ENCODE measurements at places on chromosomes 11 and 22. TPM values are rescaled to one million over a fixed set of nuclear protein-coding genes. Genes with fewer than 3 reads are reported as not detected.

DNA sequence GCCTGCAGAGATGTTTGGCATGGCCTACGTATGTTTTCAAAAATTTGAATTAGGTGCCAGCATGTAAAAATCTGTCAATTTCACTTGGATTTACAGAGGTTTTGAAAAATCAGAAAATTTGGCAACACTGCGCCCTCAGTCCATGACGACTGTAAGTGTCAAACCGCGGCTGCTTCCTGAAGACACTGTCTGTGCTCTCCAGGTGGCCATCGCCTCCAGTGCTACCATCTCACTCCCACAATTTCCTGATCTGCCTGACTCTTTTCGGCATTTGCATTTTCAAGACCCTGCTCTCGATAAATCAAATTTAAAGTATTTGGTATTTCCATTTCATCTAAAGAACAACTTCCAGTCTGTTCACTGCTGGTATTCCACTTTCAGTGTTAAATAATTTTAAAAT is 34.6 kb downstream of the VSIG10L2 start:
- no peak for DNase-seq
- no peaks in the 10 kb centered on the region for H3K27me3 ChIP-seq
- no peaks in the 10 kb centered on the region for H3K36me3 ChIP-seq
- H3K4me1 ChIP-seq: peaks cover 7% of the 10 kb centered on the region
- H3K27ac ChIP-seq: no peak overlapping the region

GRCh38 chr22:36201630-36202319 is at the start of gene APOL4:
Gene APOL4 (minus strand): TSS chr22:36201809. CDS start chr22:36201734, 75 bp downstream.
- no peaks in the 10 kb centered on the region for H3K27me3 ChIP-seq
- no peak within 1 kb of the TSS for H3K27ac ChIP-seq
- H3K4me3 ChIP-seq: no peak within 1 kb of the TSS
- peak; percentile 75 for DNase-seq
- H3K4me1 ChIP-seq: peaks cover 22% of the 10 kb centered on the region
- H3K36me3 ChIP-seq: no peaks in the 10 kb centered on the region

DNA sequence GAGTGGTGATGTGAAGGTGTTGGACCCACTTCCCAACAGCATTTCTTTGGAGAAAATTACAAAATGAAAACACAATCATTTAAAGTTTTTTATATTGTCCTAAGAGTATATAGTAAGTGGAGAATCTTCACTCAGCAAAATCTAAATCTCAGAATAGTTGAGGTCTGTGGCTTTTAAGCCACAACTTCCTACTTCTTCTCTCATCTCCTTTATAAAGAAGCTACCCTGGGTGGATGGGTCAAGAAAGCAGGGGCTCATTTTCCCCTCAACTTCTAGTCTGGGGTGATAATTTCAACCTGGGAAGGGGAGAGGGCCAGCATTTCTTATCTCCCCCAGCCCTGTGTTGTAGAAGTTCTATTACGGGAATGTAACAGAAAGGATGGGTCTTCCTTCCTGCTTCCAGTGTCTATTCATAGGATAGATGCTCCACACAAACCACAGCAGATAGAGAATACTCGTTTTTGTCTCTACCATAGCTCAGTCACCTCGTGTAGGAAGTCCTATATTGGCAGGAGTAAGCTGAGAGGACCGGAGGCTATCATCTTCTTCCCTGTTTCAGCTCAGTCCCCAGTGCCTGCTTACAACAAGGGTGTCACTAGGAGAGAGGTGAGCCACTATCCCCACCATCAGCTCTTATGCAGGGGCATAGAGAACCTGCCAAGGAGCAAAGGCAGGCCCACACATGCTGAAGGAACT is 341.5 kb downstream of the CASP12 start:
- no peak overlapping the region for H3K4me3 ChIP-seq
- no peak overlapping the region for H3K27ac ChIP-seq
- H3K36me3 ChIP-seq: no peaks in the 10 kb centered on the region
- H3K27me3 ChIP-seq: no peaks in the 10 kb centered on the region
- no peaks in the 10 kb centered on the region for H3K4me1 ChIP-seq

DNA sequence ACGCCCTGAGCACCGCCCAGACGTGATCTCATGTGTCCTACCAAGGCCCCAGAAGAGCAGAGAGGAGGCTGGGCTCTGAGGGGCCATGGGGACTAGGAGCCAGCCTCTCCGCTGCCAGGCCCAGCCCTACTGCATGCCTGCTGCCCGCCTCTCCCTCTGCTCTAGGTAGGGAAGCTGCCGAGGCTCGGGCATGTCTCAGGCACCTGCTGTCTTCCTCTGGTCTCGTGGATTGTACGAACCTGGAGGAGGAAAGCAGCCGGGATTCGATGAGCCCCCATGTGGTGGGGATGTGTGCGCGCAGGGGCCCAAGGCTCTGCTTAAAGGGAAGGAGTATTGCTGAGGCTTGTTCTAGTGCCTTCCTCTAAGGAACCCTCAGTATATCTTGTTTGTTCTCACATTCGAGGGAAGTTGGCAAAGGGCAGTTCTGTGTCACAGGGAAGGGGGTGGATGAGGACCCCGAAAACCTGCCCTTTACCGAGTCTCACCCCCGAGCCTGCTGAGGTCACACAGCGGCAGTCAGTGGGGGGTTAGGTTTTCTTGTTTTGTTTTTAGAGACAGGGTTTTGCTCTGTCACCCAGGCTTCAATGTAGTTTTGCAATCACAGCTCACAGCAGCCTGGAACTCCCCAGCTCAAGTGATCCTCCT is 21.2 kb downstream of the DAGLA start:
- no peak overlapping the region for H3K27ac ChIP-seq
- peak; percentile 25 for DNase-seq
- H3K4me3 ChIP-seq: no peak overlapping the region
- peaks cover 47% of the 10 kb centered on the region for H3K4me1 ChIP-seq
- H3K36me3 ChIP-seq: no peaks in the 10 kb centered on the region

DNA sequence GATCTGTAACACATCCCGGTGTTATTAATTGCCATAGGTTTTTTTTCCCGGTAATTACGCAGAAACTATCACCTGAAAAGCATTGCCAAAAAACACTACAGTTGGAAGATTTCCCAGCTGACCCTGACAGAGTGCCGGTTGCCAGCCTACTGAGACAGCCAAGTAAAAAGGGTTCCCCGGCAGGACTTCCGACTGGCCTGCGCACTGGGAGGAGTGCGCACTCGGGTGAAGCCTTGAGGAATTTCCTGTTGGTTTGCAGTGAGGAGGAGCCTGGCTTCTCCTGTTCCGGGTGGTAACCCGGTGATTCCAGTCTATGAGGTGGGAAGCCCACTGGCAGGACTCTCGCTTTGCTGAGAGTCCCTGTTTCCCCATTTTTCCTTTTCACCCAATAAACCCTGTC is 52.1 kb downstream of the CNTF start:
- H3K4me3 ChIP-seq: peak overlapping the region; percentile 33
- no peaks in the 10 kb centered on the region for H3K27me3 ChIP-seq
- H3K4me1 ChIP-seq: peaks cover 10% of the 10 kb centered on the region

DNA sequence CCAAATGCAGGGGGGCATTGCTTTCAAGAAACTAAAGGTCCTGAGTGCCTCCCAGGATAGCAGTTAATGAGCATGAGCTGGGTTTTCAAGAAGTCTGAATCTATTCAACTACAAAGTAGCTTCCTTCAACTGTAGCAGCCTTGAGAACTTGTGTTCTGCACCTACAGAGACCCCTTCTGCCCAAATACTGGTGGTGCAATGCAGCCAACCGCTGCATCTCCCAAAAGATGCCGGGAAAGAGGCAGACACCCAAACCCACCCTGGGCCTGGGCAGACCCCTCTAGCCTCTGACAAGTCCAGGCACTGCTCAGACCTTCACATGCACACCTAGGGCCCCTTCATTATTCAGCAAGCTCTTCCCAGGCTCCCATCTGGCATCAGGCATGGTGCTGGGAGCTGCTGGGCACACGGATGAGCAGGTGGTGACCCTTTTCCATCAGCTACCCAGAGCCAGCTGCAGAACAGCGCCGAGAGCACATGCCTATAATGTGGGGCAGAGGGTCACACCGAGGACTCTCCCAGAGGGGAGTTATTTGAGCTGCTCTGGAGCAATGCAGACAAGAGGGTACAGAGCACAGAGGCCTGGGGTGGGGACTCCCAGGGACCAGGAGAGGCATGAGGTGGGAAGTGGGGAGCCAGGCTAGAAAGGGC is 44.9 kb upstream of the ETS1 start:
- no peaks in the 10 kb centered on the region for H3K27me3 ChIP-seq
- no peak overlapping the region for H3K27ac ChIP-seq
- H3K4me3 ChIP-seq: no peak overlapping the region
- no peaks in the 10 kb centered on the region for H3K36me3 ChIP-seq
- peak; percentile 45 for DNase-seq

DNA sequence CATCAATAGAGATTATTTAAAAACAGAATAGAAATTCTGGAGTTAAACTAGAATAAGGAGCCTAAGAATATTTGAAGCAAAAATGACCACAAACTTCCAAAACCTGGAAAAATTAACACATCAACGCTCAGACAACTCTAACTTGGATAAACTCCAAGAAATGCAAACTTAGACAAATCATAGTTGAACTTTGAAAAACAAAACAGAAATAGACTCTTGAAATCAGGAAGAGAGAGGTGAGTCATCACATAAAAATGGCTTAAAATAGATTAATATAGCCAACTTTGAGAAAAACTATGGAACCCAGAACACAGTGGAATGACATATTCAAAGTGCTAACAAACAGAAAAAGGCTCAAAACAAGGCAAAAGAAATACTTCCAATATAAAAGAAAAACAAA is 974.2 kb downstream of the JRKL start:
- H3K36me3 ChIP-seq: no peaks in the 10 kb centered on the region
- H3K27ac ChIP-seq: no peak overlapping the region
- H3K4me1 ChIP-seq: no peaks in the 10 kb centered on the region

SCGB1D1 gene
- polyA plus RNA-seq: not detected

SLC5A1 gene
- 3.5 TPM for polyA plus RNA-seq

SYT13 gene
- polyA plus RNA-seq: 3.3 TPM

GRCh38 chr22:20918663-20919218 is 1.5 kb downstream of the CRKL start:
- H3K27me3 ChIP-seq: no peaks in the 10 kb centered on the region
- DNase-seq: no peak
- H3K36me3 ChIP-seq: no peaks in the 10 kb centered on the region
- H3K4me3 ChIP-seq: peak overlapping the region; percentile 98

PNPLA5 gene
- not detected for polyA plus RNA-seq

CD3E gene
- 6.1 TPM for polyA plus RNA-seq

DAGLA gene
- polyA plus RNA-seq: 5.1 TPM

DNA sequence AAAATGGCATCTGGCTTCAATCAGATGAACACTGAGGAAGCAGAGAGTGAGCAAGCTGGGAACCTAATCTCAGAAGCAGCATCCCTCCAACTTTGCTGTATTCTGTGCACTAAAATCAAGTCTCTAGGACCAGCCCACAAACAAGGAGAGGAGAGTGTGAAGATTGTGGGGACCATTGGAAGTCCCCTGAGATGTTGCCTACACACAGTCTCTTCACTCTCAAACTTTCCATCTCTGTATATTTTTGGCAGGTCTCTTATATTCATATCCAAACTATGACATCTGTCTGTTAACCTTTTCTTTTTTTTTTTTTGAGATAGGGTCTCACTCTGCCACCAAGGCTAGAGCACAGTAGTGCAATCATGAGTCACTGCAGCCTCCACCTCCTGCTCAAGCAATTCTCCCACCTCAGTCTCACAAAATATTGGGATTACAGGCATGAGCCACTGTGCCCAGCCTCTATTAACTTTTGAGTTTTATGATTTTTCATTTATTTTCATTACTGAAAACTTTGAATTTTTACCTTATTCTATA is 1096.4 kb downstream of the TBC1D22A start:
- no peaks in the 10 kb centered on the region for H3K36me3 ChIP-seq
- no peak for DNase-seq
- H3K4me1 ChIP-seq: no peaks in the 10 kb centered on the region
- H3K27me3 ChIP-seq: no peaks in the 10 kb centered on the region
- no peak overlapping the region for H3K27ac ChIP-seq

DNA sequence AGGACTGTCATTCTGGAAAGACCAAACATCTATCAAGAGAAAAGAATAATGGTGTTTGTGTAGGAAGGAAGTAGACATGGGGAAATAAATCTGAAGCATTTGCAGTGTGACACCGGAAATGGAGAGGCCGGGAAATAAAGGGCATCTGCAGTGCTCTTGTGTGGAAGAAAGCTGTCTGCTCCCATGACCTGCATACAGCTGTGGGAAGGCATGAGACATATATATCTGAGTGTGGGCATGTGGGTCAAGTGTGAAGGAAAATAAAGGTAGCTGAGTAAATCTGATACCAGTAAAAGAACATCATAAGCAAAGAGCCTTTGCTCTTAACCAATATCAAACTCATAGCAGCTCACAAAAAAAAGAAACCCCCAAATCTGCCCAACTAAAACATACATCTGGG is 72.1 kb upstream of the OR5AK2 start:
- DNase-seq: no peak
- H3K4me3 ChIP-seq: no peak overlapping the region
- H3K4me1 ChIP-seq: no peaks in the 10 kb centered on the region
- no peak overlapping the region for H3K27ac ChIP-seq
- no peaks in the 10 kb centered on the region for H3K27me3 ChIP-seq

YAP1 gene
- 44.2 TPM for polyA plus RNA-seq

DEPDC7 gene
- 47.7 TPM for polyA plus RNA-seq

GRCh38 chr11:72581067-72581466 is 93.2 kb downstream of the PDE2A start:
- no peaks in the 10 kb centered on the region for H3K36me3 ChIP-seq
- H3K27ac ChIP-seq: no peak overlapping the region
- no peak for DNase-seq
- H3K4me1 ChIP-seq: peaks cover 15% of the 10 kb centered on the region
- no peak overlapping the region for H3K4me3 ChIP-seq
- no peaks in the 10 kb centered on the region for H3K27me3 ChIP-seq

DNA sequence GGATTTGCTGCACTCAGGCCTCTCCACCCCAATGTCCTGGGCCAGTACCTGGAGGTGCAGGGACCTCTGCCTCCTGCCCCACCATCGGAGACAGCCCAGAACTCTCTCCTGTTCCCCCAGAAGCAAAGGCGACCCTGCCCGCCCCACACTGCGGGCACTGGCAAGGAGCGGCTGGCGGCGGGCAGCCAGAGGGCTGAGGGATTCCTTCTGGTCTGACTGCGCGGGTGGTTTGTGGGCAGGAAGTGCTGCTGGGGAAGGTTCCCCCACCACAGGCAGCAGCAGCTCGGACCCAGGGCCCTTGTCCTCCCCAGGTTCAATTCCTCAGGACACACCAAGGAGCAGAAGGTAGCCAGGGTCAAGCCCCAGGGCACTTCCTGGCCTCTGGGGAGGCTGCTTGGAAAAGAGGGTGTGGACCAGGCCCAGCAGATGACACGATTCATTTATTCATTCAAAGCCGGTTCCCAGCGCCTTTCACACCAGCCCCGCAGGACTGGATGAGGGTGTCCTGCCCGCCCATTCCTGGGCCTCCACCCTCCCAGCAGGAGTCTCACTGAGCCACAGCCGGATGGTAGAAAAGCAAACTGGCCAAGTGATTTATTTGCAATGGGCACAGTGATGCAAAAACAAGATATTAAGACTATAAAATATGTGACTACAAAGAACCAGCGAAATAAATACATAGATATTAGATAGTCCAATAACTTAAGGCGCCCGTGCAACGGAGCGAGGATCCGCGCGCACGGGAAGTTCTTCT is 1.2 kb downstream of the PHLDA2 start:
- no peaks in the 10 kb centered on the region for H3K36me3 ChIP-seq
- peak overlapping the region; percentile 58 for H3K4me3 ChIP-seq
- no peaks in the 10 kb centered on the region for H3K27me3 ChIP-seq
- no peak overlapping the region for H3K27ac ChIP-seq
- peaks cover 12% of the 10 kb centered on the region for H3K4me1 ChIP-seq

GRCh38 chr11:27795955-27796861 is 96.0 kb upstream of the BDNF start:
- no peak overlapping the region for H3K4me3 ChIP-seq
- no peaks in the 10 kb centered on the region for H3K27me3 ChIP-seq
- H3K36me3 ChIP-seq: no peaks in the 10 kb centered on the region
- no peak for DNase-seq
- H3K27ac ChIP-seq: no peak overlapping the region
